ENCODE measurements at places on chromosomes 2 and 18. TPM values are rescaled to one million over a fixed set of nuclear protein-coding genes. Genes with fewer than 3 reads are reported as not detected.

DNA sequence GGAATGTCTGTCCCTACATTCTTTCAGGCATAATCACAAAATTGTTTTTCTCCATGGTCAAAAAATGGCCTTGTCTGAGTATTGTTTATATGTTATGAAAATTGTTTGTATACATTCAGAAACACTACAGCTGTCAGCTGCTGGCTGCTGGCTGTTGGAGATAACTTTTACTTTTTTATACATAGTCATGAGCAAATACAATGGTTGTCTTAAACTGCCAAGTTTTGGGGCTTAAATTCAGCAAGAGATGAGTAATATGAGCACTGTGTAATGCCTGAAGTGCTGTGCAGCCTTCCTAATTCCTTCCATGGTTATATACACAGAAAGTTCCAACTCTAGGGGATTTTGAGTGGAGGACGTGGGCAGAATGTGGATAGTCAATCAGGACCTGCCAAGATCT, 168.9 kb upstream of the RMP24 start:
- no peak for ATAC-seq

DNA sequence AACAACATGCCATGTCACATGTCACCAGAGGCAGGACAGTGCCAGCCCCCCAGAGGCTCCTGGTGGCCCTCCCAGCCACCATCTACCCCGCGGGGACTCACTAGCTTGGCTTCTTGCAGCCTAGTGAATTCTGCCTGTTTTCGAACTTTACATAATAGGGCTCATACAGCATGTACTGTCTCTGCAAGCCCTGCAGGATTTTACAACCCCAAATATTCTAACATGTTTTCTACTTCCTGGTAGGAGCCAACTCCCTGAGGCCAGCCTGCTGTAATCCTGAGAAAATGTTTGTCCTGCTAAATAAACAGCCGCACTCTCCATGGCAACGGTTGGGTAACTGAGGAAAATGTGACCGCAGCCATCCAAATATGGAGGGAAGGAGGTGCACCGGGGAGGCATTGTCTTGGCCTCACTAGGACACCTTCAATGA, 2.7 kb downstream of the PER2 start:
- peak; percentile 55 for ATAC-seq

DNA sequence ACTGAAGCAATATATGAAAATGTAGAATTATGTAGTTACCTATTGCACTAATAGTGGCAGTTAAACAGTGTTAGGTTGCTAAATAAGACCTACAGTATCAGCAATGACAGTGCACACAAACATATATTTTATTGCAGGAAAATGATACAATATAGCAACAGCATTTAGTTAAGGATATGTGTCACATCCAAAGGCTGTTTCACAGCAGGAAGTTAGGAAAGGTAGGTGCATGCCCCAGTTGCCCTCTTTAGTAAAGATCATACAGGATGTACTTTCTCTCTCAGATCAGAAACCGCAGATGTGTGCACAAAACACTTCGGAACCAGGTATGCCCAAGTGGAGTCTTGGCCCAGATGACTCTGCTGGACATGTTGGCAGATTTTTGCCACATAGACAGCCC, 444.1 kb downstream of the XIRP2 start:
- no peak for ATAC-seq

DNA sequence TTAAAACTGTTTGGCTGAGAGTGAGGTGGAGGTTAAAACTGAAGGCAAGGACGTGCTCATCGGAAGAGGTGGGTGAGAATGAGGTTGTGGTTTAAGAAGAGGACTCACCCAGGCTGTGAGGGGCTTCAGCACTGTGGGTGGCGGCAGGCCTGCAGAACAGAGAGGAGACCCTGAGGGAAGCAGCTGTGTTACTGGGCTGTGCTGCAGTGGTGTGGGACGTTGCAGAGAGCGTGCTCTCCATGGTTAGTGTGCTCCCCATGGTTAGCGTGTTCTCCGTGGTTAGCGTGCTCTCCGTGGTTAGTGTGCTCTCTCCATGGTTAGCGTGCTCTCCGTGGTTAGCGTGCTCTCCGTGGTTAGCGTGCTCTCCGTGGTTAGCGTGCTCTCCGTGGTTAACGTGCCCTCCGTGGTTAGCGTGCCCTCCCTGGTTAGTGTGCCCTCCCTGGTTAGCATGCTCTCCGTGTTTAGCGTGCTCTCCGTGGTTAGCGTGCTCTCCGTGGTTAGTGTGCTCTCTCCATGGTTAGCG, 68.5 kb upstream of the NFATC1 start:
- ATAC-seq, result no peak

DNA sequence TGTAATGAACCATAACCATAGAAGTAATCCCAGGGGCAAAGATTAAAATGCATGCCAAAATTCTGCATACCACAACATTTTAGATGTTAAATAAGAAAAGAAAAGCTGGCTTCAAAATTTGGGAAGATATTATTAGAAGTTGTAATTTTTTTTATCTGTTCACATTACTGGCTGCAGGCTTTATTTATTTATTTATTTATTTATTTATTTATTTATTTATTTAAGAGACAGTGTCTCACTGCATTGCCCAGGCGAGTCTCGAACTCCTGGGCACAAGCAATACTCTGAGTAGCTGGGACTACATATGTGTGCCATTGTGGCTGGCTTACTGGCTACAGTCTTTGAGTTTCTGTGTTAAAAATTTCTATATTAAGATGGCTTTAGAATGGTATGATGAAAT, 66.5 kb upstream of the PNPT1 start:
- ATAC-seq, result no peak

DNA sequence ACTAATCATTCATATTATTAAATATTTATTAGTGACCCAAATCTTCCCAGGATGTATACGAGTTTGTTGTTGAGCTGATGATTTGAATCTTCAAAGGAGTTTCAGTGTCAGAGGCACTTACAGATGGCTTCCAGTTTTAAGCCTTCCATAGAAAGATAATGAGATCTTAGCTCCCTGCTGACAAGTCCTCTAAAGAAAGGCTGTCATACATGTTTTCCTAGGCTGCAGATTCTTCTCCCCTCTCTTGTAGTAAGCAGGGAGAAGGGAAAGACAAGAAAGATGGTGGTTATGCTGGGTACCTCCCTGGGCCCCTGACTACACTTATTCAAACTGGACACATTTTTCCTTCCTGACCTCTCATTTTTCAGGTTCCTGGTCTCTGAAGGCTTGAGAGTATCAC, 8.1 kb upstream of the GAREM1 start:
- no peak for ATAC-seq

TRIM43 gene
- total RNA-seq, result not detected

GLB1L gene
- 9.7 TPM for total RNA-seq
